ENCODE measurements at places on chromosomes 6 and 20. TPM values are rescaled to one million over a fixed set of nuclear protein-coding genes. Genes with fewer than 3 reads are reported as not detected.

The WFDC5 gene
- total RNA-seq = not detected

GRCh38 chr6:2435323-2435722, 189.9 kb upstream of the GMDS start:
- H3K27ac ChIP-seq = peak overlapping the region; percentile 6
- H3K36me3 ChIP-seq = no peaks in the 10 kb centered on the region
- no peak overlapping the region for H3K4me3 ChIP-seq
- DNase-seq = no peak
- peaks cover 46% of the 10 kb centered on the region for H3K4me1 ChIP-seq

DNA sequence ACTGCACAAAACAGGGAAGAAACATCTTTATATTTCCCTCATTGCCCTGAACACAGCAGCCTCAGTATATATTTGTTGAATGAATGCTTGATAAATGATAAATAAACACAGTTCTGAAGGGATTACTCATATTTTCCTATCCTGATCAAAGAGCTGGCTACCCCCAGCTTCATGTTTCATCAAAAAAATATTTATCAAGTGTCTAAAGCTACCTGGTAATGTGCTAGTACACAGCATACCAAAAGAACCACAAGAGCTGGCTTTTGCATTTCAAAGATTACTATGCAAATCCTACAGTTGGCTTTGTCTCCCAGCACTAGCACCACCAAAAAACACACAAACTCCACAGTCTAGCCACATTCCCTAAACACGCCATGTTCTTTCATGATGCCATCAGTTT, 130.0 kb downstream of the BTBD9 start:
- H3K27me3 ChIP-seq = no peaks in the 10 kb centered on the region
- H3K4me1 ChIP-seq = peaks cover 3% of the 10 kb centered on the region
- no peak for DNase-seq
- no peak overlapping the region for H3K4me3 ChIP-seq
- peak overlapping the region; percentile 0 for H3K27ac ChIP-seq
- no peaks in the 10 kb centered on the region for H3K36me3 ChIP-seq

The DPPA5 gene
- total RNA-seq = not detected

The SAMD3 gene
- total RNA-seq = 0.64 TPM

The POM121L2 gene
- total RNA-seq = not detected

GRCh38 chr6:36610041-36610955, 16.1 kb downstream of the SRSF3 start:
- H3K4me3 ChIP-seq = no peak overlapping the region
- H3K4me1 ChIP-seq = peaks cover 19% of the 10 kb centered on the region
- peaks cover 46% of the 10 kb centered on the region for H3K36me3 ChIP-seq
- no peak for DNase-seq
- peak overlapping the region; percentile 59 for H3K27ac ChIP-seq

DNA sequence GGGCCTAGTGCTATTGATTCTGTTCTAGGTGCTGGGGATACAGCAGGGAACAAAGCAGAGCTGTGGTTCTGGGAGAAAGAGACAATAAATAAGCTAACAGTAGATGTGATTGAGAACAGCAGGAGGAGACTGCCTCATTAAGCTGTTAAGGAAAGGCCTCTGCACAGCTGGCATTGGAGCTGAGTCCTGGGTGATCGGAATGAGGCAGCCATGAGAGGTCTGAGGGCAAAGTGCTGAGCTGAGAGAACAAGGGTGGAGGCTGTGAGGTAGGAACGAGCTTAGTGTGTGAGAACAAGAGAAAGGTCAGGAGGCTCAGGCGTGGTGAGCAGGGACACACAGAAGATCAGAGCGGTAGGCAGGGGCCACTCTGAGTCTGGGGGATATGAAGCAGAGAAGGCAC, 18.3 kb downstream of the DDX27 start:
- H3K27ac ChIP-seq = no peak overlapping the region
- no peak for DNase-seq
- H3K4me3 ChIP-seq = no peak overlapping the region

The DNMT3B gene
- 2.9 TPM for total RNA-seq

DNA sequence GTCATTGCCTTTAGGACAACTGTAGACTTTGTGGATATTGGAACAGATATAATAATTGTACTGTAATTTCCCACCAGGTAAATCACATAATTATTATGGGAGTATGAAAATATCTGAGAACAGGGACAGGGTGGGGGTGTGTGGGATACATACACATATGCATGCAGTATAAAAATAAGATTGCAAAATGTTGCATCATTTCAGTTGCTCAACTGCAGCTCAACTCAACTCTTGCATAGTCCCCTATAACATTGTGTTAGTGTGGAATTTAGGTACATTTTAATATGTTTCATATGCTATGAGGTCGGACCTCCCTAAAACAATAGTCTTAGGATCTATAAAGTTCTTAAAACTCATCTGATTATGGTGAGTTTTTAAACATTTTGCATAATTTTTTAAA, 275.0 kb upstream of the FLRT3 start:
- H3K4me3 ChIP-seq = no peak overlapping the region
- no peaks in the 10 kb centered on the region for H3K4me1 ChIP-seq
- no peak overlapping the region for H3K27ac ChIP-seq
- no peaks in the 10 kb centered on the region for H3K36me3 ChIP-seq
- no peaks in the 10 kb centered on the region for H3K27me3 ChIP-seq

- H3K27ac ChIP-seq = no peak overlapping the region
- DNase-seq = no peak
- H3K4me3 ChIP-seq = no peak overlapping the region
- H3K36me3 ChIP-seq = no peaks in the 10 kb centered on the region
- H3K27me3 ChIP-seq = peaks cover 12% of the 10 kb centered on the region
Measured at GRCh38 chr6:69994251-69994650, 127.9 kb downstream of the COL19A1 start.

DNA sequence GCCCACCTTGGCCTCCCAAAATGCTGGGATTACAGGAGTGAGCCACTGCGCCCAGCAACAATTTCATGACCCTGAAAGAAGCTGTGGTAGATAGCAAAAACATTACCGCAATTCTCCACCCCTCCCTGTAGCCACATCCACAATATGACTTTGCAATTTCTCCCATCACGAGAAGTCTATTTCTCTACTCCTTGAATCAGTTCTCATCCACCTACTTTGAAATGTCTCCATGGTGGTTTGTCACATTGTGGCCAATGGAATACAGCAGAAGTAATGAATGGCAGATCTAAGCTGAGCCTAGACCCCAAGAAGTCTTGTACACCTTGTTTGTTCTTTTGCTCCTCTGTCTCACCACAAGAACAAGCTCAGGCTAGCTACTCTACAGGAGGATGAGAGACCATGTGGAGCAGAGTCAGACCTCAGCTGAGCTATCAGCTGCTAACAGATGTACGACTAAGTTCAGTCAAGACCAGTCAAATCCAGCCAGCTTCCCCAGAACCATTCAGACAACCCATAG, 6.3 kb downstream of the OXT start:
- no peak for DNase-seq
- no peaks in the 10 kb centered on the region for H3K4me1 ChIP-seq
- no peak overlapping the region for H3K4me3 ChIP-seq
- no peaks in the 10 kb centered on the region for H3K36me3 ChIP-seq
- H3K27me3 ChIP-seq = peaks cover 44% of the 10 kb centered on the region

- H3K27ac ChIP-seq = no peak overlapping the region
- H3K4me1 ChIP-seq = no peaks in the 10 kb centered on the region
- H3K4me3 ChIP-seq = no peak overlapping the region
- no peak for DNase-seq
Measured at GRCh38 chr20:58449681-58450221, 60.7 kb downstream of the VAPB start.

GRCh38 chr6:76451926-76452709, 379.7 kb upstream of the IMPG1 start:
- H3K36me3 ChIP-seq = no peaks in the 10 kb centered on the region
- H3K4me3 ChIP-seq = no peak overlapping the region
- no peaks in the 10 kb centered on the region for H3K4me1 ChIP-seq
- DNase-seq = no peak
